ENCODE measurements at places on chromosomes 5 and 9.

GRCh38 chr5:57194653-57195052 is 20.8 kb downstream of the GPBP1 start:
- no peak for DNase-seq

GRCh38 chr5:109305352-109305751 is 104.4 kb downstream of the PJA2 start:
- DNase-seq: no peak

DNA sequence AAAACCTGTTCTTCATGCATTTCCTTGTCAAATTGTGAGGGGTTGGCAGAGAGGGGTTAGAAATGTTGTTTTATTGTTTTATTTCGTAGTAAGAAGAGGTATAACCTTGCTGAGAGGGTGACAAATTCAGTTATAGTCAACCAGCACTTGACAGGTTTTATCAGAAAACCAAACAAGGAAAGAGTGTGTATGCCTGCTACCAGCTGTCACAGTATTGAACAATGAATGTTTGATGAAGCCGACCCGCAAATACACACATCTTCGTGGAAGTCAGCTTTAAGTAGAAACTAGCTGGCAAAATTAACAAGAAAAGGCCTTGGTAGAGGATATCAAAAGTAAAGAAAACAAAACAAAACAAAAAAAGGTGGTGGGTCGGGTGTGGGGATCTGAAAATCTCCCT is 214.6 kb upstream of the TLE4 start:
- DNase-seq: no peak

- no peak for DNase-seq
Measured at GRCh38 chr5:140261403-140262171, 41.3 kb downstream of the PFDN1 start.

GRCh38 chr5:30607301-30607894 is 586.1 kb upstream of the CDH6 start:
- DNase-seq: no peak

DNA sequence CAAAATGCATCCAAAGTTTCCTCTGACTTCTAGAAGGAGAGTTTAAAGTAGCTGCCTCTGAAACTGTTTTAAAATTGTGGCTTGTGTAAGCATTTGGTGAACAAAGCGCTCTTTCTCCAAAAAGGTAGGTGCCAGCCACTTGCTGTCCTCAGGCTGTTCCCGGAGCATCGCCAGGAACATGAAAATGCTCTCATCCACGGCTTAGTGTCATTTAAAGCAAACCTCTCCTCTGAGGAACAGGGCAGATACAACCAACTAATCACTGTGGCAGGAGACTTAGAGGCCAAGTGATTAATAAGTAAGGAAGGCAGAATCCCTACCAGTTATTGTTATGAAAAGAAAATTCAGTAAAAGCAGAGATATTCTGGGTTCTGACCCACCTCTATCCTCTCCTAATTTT is 165.6 kb downstream of the DCP2 start:
- DNase-seq: no peak

GRCh38 chr9:72254901-72255545 is 105.8 kb downstream of the GDA start:
- no peak for DNase-seq

GRCh38 chr9:134619448-134619982 is 22.1 kb upstream of the COL5A1 start:
- DNase-seq: no peak

DNA sequence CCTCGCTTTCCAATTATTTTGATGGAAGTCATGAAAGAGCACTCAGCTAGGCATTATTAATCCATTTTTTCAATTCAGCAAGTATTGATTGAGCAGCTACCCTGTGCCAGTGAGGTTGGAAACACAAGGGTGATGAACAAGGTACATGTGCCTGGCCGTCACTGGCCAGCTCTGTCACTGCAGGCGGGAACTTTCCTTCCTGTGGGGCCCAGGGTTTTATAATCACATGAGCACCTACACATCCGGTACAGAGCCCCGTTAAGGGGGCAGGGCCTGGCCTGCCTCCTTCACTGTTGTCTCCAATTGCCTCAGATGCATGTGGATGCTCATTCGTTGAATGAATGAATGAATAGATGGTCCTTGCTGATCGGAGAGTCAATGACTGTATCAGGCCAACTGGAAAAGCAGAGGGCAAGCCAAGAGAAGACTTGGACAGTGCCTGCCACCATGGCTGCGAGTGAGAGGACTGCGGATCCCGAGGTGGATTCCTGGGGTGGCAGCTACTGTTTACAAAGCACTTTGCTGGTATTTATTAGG is 55.9 kb upstream of the KCNMB1 start:
- DNase-seq: no peak

DNA sequence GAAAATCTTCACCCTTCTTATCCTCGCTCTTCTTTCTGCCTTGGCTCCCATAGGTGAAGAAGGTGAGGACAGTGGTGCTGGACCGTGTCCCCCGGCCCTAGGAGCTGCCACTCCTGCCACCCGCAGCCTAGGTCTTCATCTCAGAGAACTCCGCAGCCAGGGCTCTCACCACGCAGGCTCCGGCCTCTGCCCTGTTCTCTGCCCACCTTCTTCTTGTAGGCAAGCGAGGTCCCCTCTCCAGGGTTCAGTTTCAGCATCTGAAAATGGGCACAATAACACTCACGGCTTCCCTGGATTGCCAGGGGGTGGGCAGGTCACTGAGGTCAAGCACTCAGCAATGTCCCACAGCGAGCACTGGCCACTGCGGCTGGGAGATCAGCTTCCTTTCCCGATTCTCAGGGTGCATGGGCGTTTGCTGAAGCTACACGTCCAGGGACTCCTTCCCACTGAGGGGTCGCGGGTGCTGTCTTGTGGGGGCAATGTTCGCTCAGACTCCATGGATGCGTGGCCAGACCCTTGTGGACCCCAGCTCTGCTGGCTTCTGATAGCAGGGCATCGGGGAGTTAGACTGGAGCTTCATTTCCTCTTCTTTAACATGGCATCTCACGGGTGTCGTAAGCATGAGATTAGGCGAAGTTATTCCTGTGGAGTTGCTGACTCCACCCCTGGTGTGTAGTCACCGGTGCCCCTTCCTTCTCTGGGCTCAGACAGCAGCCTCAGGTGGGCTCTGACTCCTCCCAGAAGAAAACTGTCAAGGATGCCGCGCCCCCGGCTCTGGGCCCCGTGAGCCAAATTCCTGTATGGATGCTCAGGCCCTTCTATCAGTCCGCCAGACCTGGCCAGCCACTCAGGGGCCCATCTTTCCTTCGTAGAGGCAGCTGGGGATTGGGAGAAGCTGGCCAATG is 145.1 kb upstream of the IRX2 start:
- DNase-seq: no peak

GRCh38 chr5:73673161-73673591 is 47.2 kb downstream of the ARHGEF28 start:
- DNase-seq: no peak

DNA sequence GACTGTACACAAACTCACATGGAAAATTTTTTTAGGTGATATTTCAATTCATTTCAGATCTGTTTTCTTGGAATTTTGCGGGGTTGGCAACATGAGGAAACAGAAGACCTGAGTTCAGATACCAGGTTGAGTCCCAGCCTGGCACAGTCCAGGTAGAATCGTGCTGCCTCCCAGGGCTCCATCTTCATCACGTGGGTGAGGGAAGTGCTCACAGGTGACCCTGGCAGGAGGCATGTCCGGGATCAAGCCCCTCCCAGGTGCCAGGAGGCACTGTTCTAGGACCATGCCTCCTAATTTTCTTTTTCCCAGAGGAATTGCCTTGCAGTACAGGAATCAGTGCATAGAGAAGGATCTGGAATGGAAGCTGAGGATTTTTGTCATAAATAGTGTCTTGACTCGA is 318.3 kb upstream of the IRX4 start:
- DNase-seq: no peak
